Progenitor cell of endocrine pancreas (in vitro differentiated cells): ENCODE measurements at places on chromosomes 4 and X. TPM values are rescaled to one million over a fixed set of nuclear protein-coding genes. Genes with fewer than 3 reads are reported as not detected.

GRCh38 chr4:138669479-138670315 lies 345.9 kb upstream of the NOCT start:
- H3K27me3 ChIP-seq = no peaks in the 10 kb centered on the region
- no peak overlapping the region for H3K27ac ChIP-seq
- no peak for DNase-seq
- H3K4me3 ChIP-seq = no peak overlapping the region
- H3K4me1 ChIP-seq = peaks cover 11% of the 10 kb centered on the region

CYLC1 gene
- not detected in 2 replicates for total RNA-seq

DNA sequence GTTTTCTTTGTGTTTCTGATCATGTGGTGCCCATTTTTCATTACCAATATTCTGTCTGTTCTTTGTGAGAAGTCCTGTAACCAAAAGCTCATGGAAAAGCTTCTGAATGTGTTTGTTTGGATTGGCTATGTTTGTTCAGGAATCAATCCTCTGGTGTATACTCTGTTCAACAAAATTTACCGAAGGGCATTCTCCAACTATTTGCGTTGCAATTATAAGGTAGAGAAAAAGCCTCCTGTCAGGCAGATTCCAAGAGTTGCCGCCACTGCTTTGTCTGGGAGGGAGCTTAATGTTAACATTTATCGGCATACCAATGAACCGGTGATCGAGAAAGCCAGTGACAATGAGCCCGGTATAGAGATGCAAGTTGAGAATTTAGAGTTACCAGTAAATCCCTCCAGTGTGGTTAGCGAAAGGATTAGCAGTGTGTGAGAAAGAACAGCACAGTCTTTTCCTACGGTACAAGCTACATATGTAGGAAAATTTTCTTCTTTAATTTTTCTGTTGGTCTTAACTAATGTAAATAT lies 110.4 kb downstream of the IL13RA2 start:
- H3K27me3 ChIP-seq = peaks cover 3% of the 10 kb centered on the region
- H3K27ac ChIP-seq = peak overlapping the region; percentile 15
- H3K4me1 ChIP-seq = peaks cover 15% of the 10 kb centered on the region
- no peak for DNase-seq

- H3K27me3 ChIP-seq = no peaks in the 10 kb centered on the region
- no peak overlapping the region for H3K27ac ChIP-seq
- H3K4me3 ChIP-seq = no peak overlapping the region
- DNase-seq = no peak
- no peaks in the 10 kb centered on the region for H3K4me1 ChIP-seq
- no peaks in the 10 kb centered on the region for H3K36me3 ChIP-seq
These were observed 211.4 kb downstream of the CXXC4 start for GRCh38 chr4:104283303-104283702.

- H3K27ac ChIP-seq = no peak overlapping the region
- no peak for DNase-seq
- no peak overlapping the region for H3K4me3 ChIP-seq
- H3K27me3 ChIP-seq = no peaks in the 10 kb centered on the region
- H3K4me1 ChIP-seq = peaks cover 6% of the 10 kb centered on the region
- peaks cover 6% of the 10 kb centered on the region for H3K36me3 ChIP-seq
These were observed 39.9 kb downstream of the RAB40AL start for GRCh38 chrX:102976793-102977495.

- H3K4me1 ChIP-seq = peaks cover 12% of the 10 kb centered on the region
- H3K27me3 ChIP-seq = no peaks in the 10 kb centered on the region
- no peak overlapping the region for H3K27ac ChIP-seq
- peak overlapping the region; percentile 1 for H3K4me3 ChIP-seq
- DNase-seq = no peak
These were observed 726.3 kb downstream of the RAPGEF2 start for GRCh38 chr4:159829184-159829583.

RTL5 gene
- total RNA-seq = 19.4 and 21.1 TPM in 2 replicates

TMEM31 gene
- 0.55 and 0.89 TPM in 2 replicates for total RNA-seq

DNA sequence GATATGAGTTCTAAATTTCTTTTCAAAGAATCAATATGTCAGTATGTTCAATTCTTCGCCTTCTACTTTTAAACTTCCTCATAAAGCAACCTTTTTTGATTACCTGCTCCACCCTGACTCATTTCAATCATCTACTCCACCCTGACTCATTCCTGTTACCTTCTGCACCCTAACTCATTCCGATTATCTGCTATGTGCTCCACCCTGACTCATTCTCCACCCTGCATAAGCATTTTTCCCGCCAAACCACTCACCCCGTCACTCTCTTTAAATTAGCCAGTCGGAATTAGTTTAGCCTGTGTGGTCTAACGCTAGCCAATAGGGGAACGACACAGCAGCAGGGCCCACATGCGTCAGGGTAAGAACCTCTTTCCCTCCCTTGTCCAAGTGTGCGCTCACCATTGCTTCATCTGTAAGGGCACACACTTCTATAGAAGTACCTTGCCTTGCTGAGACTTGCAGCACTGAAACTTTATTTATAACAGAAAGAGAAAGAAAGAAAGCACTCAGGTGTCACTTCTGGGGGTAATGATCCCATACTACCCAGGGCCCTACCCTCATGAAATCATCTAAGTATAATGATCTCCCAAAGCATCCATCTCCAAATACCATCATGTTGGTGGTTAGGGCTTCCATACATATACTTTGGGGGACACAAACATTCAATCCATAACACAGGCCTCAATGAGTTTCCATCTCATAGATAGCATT lies 875.2 kb downstream of the RAPGEF2 start:
- H3K27me3 ChIP-seq = no peaks in the 10 kb centered on the region
- no peak overlapping the region for H3K27ac ChIP-seq
- no peak for DNase-seq
- H3K4me1 ChIP-seq = peaks cover 24% of the 10 kb centered on the region
- H3K36me3 ChIP-seq = peaks cover 2% of the 10 kb centered on the region

DNA sequence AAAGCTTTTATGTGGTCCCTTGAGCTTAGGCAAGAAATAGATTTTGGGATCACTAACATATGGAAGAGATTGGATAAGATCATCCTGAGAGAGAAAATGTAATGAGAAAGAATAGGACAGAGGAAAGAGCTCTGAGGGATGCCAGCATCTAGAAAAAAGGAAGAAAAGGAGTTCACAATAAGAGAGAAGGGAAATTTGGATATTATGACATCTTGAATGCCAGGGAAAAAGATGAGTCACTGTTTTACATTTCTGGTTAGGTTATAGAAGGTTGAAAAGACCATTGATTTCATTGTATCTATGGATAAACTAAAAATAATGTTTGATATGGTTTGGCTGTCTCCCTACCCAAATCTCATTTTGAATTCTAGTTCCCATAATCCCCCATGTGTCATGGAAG lies 208.5 kb downstream of the MAD2L1 start:
- H3K27me3 ChIP-seq = no peaks in the 10 kb centered on the region
- peaks cover 7% of the 10 kb centered on the region for H3K4me1 ChIP-seq
- no peak for DNase-seq
- no peak overlapping the region for H3K4me3 ChIP-seq
- no peak overlapping the region for H3K27ac ChIP-seq

- no peak overlapping the region for H3K4me3 ChIP-seq
- no peaks in the 10 kb centered on the region for H3K36me3 ChIP-seq
- DNase-seq = no peak
- H3K4me1 ChIP-seq = peaks cover 29% of the 10 kb centered on the region
- H3K27me3 ChIP-seq = no peaks in the 10 kb centered on the region
These were observed 32.3 kb downstream of the AFF1 start for GRCh38 chr4:86967073-86967472.

MAGEB1 gene
- total RNA-seq = not detected in 2 replicates

DNA sequence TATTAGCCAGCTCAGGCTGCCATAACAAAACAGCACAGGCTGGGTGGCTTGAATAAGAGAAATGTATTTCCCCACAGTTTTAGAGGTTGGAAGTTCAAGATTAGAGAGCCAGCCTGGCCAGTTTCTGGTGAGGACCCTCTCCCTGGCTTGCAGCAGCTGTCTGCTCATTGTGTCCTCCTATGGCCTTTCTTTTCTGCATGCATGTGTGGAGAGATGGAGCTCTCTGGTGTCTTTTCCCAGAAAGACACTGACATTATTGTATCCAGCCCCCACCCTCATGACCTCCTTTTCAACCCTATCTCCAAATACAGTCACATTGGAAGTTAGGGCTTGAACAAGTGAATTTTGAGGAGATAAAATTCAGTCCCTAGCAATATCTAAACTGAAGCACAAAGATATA lies 263.8 kb upstream of the PABPC4L start:
- no peaks in the 10 kb centered on the region for H3K27me3 ChIP-seq
- no peak overlapping the region for H3K4me3 ChIP-seq
- DNase-seq = no peak
- no peaks in the 10 kb centered on the region for H3K36me3 ChIP-seq
- H3K27ac ChIP-seq = no peak overlapping the region
- H3K4me1 ChIP-seq = no peaks in the 10 kb centered on the region

AKAP14 gene
- not detected in 2 replicates for total RNA-seq

SLIT2 gene
- 11.6 and 13.1 TPM in 2 replicates for total RNA-seq

GRCh38 chrX:119981286-119982070 lies 37.9 kb upstream of the NKAP start:
- DNase-seq = no peak
- H3K27ac ChIP-seq = no peak overlapping the region
- no peak overlapping the region for H3K4me3 ChIP-seq
- H3K27me3 ChIP-seq = peaks cover 5% of the 10 kb centered on the region
- no peaks in the 10 kb centered on the region for H3K4me1 ChIP-seq

DNA sequence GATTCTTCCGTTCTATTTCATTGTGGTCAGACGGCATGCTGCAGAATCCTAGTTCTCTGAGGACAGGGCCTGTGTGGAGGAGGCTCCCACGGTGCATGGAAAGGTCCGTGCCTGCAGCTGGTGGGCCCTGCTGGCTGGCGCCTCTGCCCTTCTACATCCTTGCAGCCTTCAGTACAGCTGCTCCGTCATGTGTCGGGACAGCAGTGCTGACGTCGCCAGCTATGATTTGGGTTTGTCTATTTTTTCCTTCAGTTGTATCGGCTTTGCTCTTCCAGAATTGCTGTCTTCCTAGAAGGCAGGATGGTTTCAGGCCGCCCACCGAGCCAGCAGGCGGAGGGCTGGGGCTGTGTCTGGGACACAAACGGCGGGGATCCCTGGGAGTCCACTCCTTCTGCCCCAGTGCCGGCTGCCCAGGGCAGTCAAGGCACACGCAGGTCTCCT lies 32.1 kb upstream of the CPLX1 start:
- H3K4me1 ChIP-seq = no peaks in the 10 kb centered on the region
- H3K4me3 ChIP-seq = no peak overlapping the region

DNA sequence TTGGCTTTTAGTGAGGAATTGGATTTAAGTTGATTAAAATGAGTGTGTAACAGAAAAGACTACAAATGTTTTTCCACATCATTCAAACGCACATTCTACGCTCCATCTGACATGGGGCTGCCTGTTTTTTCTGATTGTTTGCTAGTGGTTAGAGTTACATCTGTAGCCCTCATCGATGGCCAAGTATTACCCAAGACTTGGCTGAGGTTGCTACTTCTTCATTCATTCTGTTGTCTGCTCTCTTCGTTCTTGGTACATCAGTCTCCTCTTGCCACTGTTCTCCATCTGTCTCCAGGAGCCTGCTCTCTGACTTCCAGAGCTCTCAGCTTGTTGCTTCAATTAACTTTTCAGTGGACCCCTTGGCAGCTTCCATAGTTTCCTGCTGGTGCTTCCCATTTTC lies 1844.6 kb upstream of the TENM3 start:
- no peak for DNase-seq
- H3K4me3 ChIP-seq = no peak overlapping the region
- peaks cover 3% of the 10 kb centered on the region for H3K4me1 ChIP-seq
- peaks cover 3% of the 10 kb centered on the region for H3K36me3 ChIP-seq

DNA sequence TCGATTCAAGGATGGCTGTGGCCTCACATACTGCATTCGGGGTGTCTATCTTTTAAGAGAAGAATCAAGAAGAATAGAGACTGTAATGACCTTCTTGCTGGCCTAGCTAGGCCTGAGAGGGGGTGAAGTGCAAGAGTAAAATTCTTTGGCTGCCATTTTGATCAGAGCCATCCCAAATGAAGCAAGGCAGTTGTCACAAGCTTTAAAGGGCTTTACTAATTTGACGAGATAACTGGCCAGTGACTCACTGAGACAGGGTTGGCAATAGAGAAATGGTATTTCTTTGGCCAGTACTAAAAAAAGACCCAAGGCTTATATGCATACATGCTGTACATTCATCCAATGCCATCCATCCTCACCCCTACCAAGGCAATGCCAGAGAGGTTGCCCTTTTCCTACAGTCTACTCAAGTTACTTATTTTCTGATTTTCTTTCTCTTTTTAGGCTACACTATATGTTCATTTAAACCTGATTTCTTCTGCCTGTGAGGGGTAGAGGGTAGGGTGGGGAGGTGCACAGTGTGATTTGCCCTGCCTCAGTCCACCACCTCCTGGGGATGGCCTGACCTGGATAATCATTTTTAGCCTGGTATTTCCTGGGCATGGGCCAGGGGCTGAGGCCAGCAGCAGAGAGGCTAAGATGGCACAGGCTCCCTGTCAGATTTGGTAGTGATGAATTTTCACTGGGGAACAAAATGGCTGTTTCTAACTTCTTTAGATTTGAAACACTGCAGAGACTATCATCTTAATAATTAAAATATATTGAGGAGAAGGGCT lies 32.2 kb downstream of the ATG4A start:
- DNase-seq = no peak
- no peaks in the 10 kb centered on the region for H3K36me3 ChIP-seq
- H3K27ac ChIP-seq = peak overlapping the region; percentile 33

TMSB15C gene
- 15.5 and 17.3 TPM in 2 replicates for total RNA-seq

- no peak overlapping the region for H3K4me3 ChIP-seq
- H3K27ac ChIP-seq = no peak overlapping the region
- DNase-seq = no peak
- no peaks in the 10 kb centered on the region for H3K27me3 ChIP-seq
- peaks cover 48% of the 10 kb centered on the region for H3K4me1 ChIP-seq
These were observed 85.3 kb upstream of the MAML3 start for GRCh38 chr4:140239311-140239710.

- no peaks in the 10 kb centered on the region for H3K27me3 ChIP-seq
- DNase-seq = no peak
- H3K27ac ChIP-seq = no peak overlapping the region
- H3K36me3 ChIP-seq = no peaks in the 10 kb centered on the region
- no peaks in the 10 kb centered on the region for H3K4me1 ChIP-seq
These were observed 875.5 kb upstream of the INTU start for GRCh38 chr4:126757219-126757618.

MAGEE2 gene
- not detected in 2 replicates for total RNA-seq

GRCh38 chr4:53281438-53281837 lies 84.4 kb downstream of the SCFD2 start:
- no peaks in the 10 kb centered on the region for H3K36me3 ChIP-seq
- DNase-seq = no peak
- no peaks in the 10 kb centered on the region for H3K4me1 ChIP-seq
- H3K27me3 ChIP-seq = no peaks in the 10 kb centered on the region
- H3K27ac ChIP-seq = no peak overlapping the region
- H3K4me3 ChIP-seq = no peak overlapping the region

DNA sequence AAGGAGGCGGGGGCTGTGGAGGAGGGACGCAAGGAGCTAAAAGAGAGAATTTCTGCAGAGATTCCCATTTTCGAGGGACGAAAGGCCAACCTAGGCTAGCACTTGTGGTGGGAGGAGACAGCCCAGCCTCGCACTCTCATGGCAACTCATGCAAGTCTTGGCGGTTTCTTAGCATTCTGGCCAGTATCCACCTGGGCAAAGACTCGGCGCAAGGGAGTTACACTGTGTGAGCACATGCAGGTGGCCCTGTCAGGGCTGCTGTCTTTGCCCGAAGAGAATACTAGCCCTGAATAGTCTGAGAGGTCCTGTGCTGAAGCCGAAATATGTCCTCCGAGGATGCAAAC lies 15.5 kb downstream of the MCF2 start:
- H3K4me1 ChIP-seq = no peaks in the 10 kb centered on the region
- peak overlapping the region; percentile 56 for H3K4me3 ChIP-seq
- H3K27ac ChIP-seq = no peak overlapping the region

SLC6A14 gene
- 0.24 and 0.51 TPM in 2 replicates for total RNA-seq
